H4 (cell line): ENCODE measurements at places on chromosomes 11 and 22. TPM values are rescaled to one million over a fixed set of nuclear protein-coding genes. Genes with fewer than 3 reads are reported as not detected.

Gene ZNRD2
- total RNA-seq, result 73.8 and 80.1 TPM in 2 replicates

Gene GAB4
- total RNA-seq, result not detected in 2 replicates

Gene MS4A7
- total RNA-seq, result not detected in 2 replicates

Gene CDC45
- 49.1 and 58.0 TPM in 2 replicates for total RNA-seq

Gene TMEM25
- 8.9 and 13.8 TPM in 2 replicates for total RNA-seq

Gene BEST1
- 0.39 and 0.62 TPM in 2 replicates for total RNA-seq

Gene TRIM51
- total RNA-seq, result not detected in 2 replicates

Gene C1QTNF5
- total RNA-seq, result not detected in 2 replicates

DNA sequence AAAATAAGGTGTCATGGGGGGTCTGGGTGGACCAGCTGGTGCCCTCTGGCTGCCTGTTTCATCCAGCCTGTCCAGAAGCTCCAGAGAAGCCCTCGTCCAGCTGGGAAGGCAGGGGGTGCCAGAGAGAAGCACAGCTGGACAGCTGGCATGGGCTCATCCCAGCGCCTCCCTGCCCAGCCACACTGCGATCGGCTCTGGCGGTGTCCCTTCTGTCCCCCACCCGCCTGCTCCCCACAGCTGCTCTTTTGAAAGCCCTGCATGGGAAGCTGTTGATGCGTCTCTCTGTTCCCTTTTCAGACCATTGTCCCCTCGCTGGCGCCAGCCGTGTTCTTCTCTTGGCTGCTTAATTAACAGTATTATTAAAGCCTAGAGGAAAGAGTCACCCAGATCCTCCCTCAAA is 86.5 kb downstream of the MN1 start:
- DNase-seq, result no peak

DNA sequence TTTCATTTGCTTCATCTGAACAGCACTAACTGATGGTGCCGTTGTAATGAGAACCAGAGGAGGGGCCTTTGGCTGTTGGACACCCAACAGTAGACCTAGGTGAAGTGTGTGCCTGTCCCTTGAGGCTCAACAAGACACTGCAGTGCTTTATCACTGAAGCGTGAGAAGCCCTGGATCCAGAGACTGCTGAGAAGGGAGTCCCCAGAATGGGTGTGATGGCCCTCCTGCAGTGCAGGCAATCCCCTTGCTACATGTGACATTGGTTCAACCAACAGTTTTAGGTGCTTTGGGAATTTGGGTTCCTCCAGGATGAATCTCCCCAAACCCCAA is 125.6 kb downstream of the BRD1 start:
- no peak for DNase-seq

GRCh38 chr11:92306966-92307510 is 82.4 kb downstream of the FAT3 start:
- DNase-seq, result no peak

GRCh38 chr11:20131788-20132666 is 28.2 kb downstream of the DBX1 start:
- peak; percentile 49 for DNase-seq

DNA sequence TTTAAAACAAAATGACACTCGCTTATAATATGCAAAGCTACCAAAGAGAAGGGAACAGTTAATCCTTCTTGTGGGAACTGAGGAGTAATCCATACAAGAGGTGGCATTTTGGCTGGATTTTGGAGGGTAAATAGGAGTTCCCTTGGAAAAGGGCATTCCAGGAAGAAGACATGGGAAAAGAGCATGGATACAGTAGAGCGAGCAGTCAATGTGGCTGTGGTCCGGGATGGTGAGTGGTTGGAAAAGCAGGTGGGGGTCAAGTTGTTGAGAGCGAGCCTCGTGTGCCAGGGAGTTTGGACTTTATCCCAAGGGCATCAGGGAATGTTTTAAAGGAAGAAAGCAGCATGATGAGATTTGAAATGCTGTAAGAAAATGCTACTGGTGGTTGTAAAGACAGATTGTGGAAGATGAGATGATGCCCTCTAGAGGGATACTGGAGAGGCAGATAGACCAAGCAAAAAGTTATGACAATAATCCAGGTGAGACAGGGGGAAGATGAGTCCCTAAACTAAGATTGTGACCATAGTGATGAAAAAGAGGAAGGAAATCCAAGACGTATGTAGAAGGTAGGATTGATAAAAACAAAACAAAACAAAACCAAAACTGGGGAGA is 3.8 kb upstream of the MMP7 start:
- no peak for DNase-seq

- no peak for DNase-seq
Measured at GRCh38 chr22:26565889-26566288, 24.0 kb downstream of the TPST2 start.

- peak; percentile 94 for DNase-seq
Measured at GRCh38 chr11:18383388-18384156, 10.8 kb upstream of the LDHA start.

DNA sequence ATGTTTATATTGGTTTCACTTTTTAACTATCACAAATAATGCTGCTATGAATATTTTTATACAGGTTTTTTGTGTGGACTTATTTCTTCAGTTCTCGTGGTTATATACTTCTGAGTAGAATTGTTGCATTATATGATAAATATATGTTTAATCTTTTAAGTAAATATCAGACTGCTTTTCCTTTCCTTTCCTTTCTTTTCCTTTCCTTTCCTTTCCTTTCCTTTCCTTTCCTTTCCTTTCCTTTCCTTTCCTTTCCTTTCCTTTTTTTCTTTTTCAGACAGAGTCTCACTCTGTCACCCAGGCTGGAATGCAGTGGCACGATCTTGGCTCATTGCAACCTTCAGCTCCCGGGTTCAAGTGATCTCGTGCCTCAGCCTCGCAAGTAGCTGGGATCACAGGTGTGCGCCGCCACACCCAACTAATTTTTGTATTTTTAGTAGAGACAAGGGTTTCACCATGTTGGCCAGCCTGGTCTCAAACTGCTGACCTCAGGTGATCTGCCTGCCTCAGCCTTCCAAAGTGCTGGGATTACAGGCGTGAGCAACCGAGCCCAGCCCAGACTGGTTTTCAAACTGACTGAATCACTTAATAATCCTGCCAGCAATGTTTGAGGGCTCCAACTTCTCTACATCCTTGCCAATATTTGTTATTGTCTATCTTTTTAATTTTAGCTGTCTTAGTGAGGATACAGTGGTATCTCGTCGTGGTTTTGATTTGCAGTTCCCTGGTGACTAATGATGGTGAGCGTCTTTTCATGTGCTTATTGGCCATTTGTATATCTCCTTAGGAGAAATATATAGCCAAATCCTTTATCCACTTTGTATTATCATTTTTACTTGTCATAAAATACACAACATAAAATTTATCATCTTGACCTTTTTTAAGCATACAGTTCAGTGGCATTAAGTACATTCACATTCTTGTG is 21.9 kb downstream of the HTR3B start:
- no peak for DNase-seq

- DNase-seq, result no peak
Measured at GRCh38 chr22:19916941-19917340, 24.6 kb upstream of the COMT start.

- no peak for DNase-seq
Measured at GRCh38 chr11:17015627-17016126, 1.5 kb upstream of the PLEKHA7 start.

- no peak for DNase-seq
Measured at GRCh38 chr11:44758983-44759382, 32.2 kb downstream of the TSPAN18 start.

- DNase-seq, result peak; percentile 41
Measured at GRCh38 chr11:11163236-11163635, 189.8 kb downstream of the CSNK2A3 start.

- DNase-seq, result no peak
Measured at GRCh38 chr11:2095198-2095520, 44.0 kb downstream of the IGF2 start.

DNA sequence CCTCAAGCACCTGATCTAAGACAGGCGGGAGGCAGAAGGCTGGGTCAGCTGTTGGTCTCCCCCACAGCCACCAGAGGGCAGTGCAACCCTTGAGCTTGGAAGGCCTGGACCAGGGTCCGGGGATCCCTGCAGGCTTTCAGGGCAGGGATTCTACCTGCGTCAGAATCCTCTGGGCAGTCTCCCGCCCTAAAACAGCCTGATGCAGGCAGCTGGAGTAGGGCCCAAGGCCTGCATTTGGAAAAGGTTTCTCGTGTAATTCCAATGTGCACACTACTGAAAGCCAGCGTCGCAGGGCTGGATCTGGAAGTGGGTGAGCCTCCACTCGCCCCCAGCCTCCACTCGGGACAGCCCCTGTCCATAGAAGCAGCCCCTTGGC is 31.8 kb downstream of the BID start:
- peak; percentile 48 for DNase-seq

- no peak for DNase-seq
Measured at GRCh38 chr22:49948116-49948957, 12.2 kb upstream of the PIM3 start.

DNA sequence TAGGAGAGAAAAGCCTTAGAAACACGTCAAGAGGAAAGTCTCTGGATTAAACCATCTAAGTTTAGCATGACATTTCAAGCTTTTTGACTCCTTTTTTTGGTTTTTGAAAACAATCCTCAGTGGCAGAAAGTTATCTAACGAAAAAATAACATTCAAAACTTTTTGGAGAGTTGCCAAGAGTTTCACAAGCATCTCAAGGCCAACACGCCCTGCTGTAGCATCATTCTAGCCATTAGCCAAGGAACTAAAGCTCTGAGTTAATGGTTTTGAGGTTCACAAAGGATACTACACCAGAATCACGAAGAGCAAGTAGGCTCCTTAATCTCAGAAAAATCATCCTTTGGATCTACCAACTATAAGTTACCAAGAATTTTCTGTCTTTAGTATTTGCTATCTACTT is 94.8 kb downstream of the PICALM start:
- DNase-seq, result no peak

DNA sequence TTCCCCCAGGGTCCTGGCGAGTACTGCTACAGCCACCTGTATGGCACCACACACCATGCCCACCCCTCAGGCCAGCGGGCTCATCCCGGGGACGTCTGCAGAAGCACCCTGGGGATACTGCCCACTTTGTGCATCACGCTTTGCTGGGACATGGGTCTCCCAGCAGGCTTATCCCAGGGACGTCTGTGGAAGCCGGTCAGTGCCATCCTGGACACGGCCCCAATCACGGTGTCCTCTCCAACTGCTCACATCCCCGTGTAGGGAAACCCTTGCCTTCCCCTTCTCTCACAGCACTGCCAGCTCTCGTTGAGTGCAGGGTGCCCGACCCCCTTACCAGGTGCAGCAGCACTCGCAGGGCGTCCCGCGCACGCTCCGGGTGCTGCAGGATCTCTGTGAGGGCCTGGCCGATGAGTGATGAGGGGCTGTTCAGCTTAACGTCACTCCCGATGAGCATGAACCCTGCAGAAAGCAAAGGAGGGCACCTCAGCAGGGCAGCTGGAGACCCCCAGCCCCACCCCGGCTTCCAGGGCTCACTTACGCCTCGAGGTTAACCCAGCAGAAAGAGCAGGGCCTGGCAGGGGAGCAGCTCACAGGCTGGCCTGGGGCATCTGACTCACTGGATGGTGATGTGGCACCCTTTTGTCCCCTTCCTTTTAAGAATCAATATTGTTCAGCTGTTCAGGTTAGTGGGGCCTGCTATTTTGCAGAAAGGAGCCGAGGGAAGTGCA is 76.9 kb upstream of the PITPNB start:
- DNase-seq, result no peak

DNA sequence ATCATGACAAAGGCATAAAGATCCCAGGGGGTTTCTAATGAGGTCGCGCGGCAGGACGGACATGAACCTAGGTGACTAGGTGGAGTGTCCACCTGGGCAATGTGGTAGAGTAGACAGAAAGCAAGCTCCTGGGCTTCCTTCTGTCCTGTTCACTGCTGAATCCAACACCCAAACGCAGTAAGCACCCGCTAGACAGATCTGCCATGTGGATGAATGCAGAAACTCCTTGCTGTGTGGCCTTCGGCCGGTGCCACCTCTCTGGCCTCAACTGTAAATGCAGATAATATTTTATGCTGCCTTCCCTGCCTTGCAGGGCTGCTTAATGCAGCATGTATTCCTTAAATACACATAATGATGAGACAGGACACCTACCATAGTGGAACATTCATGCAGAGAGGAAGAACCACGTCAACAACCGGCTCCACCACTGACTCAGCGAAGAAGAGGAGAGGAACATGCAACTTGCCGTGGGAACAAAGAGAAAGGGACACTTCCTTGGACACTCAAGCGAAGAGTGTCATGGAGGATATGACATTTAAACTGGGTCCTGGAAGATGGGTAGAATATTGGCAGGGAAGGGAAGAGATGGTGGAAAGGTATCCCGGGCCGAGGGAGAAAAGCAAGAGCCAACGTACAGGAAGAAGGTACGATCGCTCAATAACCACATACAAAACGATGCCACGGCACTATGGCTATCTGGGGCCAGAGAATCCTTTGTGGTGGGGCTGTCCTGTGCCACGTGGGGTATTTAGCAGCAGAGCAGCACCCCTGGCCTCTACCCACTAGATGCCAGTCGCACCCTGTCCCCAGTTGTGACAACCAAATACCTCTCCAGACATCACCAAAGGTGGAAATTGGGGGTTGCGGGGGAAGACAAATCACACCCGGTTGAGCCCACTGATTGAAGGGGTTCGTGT is 30.8 kb downstream of the MYH9 start:
- no peak for DNase-seq

DNA sequence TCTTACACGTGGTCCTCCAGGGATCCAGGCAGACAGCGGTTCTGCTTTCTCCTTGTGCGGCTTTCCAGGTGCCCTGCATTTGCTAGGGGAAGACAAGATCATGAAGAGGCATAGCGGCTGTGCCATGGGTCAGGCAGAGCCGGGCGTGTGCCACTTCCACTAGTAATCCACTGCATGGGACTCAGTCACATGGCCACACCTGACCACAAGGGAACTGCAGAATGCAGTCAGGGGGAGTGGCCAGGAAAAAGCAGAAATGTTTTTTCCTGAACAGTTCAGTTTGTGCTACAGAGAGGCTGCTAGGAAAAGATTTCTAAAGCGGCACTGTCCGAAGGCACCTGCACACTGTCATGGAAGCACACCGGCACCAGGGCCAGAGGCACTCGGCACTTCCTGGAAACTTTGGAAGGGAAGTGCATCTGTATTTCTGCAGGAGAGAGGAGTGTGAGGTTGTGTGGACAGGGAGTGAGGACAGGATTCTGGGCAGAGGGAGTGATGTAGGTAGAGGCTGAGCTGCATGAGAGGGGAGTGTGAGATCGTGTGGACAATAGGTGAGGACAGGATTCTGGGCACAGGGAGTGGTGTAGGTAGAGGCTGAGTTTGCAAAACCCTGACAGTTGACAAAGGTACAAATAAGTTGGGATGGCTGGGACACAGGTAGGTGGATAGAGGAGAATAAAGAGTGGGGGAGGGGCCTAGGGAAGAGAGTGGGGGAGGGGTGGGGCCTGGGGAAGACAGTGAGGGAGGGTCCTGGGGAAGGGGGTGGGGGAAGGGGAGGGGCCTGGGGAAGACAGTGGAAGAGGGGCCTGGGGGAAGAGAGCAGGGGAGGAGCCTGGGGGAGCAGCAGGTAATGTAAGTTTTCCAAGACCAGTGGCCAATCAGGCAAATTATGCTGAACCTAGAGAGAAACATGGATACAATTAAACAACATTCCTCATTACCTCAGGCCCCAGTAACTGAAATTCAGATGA is 1436.3 kb downstream of the TBC1D22A start:
- DNase-seq, result no peak
